Naive thymus-derived CD4-positive, alpha-beta T cell (primary cell): ENCODE measurements at places on chromosomes 16 and 17. TPM values are rescaled to one million over a fixed set of nuclear protein-coding genes. Genes with fewer than 3 reads are reported as not detected.

DNA sequence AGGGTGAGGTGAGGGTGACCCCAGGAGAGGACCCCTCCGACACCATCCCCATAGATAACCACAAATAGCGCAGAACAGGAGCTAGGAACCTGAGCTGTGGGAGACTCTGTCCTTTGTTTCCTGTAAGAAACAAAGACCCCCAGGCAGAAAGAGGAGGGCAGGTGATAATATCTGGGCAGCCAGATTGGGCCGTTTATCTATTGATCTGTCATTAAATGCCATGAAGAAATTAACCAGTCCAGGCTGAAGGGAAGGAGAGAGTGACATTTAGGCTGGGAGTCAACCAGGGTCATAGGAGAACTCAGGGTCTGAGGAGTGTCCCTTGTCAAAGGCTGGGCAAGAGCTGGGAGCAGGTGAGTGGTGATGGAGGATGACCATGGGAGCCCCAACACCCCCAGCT is 157.8 kb downstream of the C16orf78 start:
- no peak for DNase-seq

DNA sequence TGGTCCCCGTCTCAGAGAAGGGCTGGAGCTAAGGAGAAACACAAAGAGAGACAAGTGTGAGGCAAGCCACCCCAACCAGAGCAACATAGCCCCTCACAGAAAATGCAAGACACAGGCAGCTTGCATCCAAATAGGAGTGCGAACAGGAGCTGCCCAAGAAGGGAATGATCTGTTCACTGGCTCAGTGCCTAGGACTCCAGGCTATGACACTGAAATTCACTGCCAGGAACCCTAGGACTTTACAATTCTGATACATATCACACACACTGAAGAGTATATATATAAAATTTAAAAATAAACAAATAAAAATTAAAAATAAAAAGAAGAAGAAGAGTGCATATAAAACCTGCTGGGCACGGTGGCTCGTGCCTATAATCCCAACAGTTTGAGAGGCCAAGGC is 5.2 kb downstream of the ZNF23 start:
- no peak for DNase-seq

DNA sequence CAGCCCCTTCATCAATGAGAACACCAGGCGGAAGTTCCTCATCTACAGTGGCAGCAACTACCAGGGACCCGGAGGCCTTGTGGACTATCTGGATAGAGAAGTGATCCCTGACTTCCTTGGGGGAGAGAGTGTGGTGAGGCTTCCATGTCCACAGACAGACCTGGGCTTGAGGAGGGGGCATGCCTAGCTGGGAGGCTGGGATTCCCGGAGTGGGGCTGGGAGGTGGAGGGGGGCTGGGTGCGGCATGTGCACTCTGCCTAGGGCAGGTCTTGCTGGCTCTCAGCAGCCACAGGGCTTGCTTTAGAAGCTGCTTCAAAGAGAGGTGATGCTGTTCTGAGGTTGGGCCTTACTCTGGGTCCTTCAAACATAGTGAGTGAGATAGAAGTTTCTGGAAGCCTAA is 27.8 kb downstream of the NAGPA start:
- DNase-seq, result no peak

- no peak for DNase-seq
These were observed 5.1 kb downstream of the PLCG2 start for GRCh38 chr16:81784072-81784795.

DNA sequence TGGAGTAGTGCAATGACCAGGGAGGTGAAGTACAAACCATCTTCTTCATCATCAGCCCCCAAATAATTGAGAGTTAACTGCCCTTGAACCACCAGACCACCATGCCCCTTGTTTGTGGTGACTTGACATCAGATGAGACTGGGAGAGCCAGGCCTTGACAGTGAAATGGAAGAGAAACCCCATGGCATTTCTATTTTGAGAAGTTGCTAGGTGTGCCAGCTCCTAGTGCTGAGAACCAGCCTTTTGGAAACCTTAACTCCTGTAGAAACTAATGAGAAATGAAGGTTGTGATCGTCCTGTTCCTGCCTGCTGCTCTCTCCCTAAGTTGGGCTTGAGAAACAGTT is 2.8 kb downstream of the TMEM94 start:
- DNase-seq, result no peak

DNA sequence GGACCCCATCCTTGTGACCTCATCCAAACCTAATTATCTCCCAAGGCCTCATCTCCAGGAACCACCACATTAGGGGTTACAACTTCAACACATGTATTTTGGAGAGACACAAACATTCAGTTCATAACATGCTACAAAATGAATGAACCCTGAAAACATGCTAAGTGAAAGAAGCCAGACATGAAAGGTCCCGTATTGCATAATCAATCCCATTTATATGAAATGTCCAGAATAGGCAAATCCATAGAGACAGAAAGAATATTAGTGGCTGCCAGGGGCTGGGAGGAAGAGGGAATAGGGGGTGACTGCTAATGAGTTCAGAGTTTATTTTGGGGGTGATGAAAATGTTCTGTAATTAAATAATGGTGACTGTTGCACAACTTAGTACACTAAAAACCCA is 3.7 kb upstream of the IL34 start:
- DNase-seq, result no peak

- DNase-seq, result no peak
These were observed 1.4 kb downstream of the CMTM2 start for GRCh38 chr16:66580605-66581209.

- DNase-seq, result no peak
These were observed 36.5 kb downstream of the TRARG1 start for GRCh38 chr17:1315891-1316403.

- no peak for DNase-seq
These were observed 364.7 kb upstream of the DYNLRB2 start for GRCh38 chr16:80176114-80176513.

SLFN13 gene
- total RNA-seq, result 54.5 and 64.7 TPM in 2 replicates

PPY gene
- total RNA-seq, result 0.81 TPM in 1 of 2 replicates, not detected in the other

WFIKKN1 gene
- 0.56 and 0.89 TPM in 2 replicates for total RNA-seq

ABCA3 gene
- total RNA-seq, result 8.2 TPM
